ENCODE measurements at places on chromosomes 12 and 14.
A peak's percentile ranks its signal among the peaks of the same experiment; 100 is the strongest.

- DNase-seq = peak; percentile 41
These were observed 11.2 kb downstream of the ESRRB start for GRCh38 chr14:76386944-76387782.

DNA sequence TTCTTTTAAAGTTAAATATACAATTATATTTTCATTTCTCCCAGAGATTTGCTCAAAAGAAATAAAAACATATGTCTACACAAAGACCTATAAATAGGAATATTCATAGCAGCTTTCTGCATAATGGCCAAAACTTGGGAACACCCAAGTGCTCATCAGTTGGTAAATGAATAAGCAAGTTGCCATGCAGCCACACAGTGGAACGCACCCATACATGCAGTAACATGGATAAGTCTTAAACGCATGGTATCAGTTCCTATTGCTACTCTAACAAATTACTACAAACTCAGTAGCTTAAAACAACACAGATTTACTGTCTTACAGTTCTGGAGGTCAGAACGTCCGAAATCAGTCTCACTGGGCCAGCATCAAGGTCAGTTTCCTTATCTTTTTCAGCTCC lies 78.5 kb downstream of the DPF3 start:
- DNase-seq = no peak

DNA sequence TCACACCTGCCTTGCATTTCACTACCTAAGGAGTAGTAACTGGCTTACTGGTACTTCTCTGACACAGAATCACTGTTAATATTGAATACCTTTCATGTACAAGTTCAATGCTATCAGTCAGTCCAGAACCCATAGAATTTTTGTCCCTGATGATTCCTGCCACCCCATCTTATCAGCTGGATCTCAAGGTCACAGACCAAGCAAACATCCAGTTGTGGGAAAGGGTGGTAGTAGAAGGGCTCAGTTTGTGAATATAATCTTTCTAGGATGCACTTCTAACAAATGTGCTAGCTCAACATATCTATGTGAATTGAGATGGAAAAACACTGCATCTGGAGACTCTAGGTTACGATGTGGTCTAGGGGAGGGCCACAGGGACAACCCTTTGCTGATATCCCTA lies 14.1 kb downstream of the PPP1CC start:
- DNase-seq = no peak

- DNase-seq = no peak
These were observed 71.8 kb upstream of the MAX start for GRCh38 chr14:65173973-65174693.

DNA sequence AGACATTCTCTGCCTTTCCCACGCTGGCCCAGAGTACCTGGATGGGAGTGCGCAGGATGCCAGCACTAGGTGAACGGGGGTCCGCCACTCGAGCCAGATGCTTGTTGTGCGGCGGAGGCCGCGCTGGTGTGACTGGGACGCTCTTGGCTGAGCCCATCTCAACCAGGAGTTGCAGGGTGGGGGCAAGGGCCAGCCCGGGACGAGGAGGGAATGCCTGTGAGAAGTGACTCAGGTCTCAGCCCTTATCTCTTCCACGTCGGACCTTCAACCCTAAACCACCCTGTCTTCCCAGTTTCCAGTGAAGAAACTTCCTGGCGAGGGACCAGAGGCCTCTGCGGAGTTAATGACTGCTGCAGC lies 312 bp downstream of the CDCA3 start:
- no peak for DNase-seq

DNA sequence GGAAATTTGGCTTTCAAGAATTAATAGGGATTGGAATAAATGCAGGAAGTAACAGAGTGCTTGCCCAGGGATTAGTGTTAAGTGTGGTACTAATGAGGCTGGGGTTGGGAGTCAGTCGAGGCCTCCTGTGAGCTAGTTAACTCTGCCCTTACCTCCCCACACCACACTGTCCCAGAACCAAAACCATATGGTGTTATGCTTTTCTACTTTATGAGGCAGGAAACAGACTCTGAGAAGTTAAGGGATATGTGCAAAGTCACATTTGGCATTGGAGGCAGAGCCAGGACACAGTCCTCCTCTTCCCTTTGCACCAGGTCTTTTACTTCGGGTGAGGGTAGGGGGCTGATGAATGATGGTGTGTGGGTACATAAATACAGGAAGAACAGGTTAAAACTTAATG lies 41.9 kb downstream of the PELI2 start:
- no peak for DNase-seq

DNA sequence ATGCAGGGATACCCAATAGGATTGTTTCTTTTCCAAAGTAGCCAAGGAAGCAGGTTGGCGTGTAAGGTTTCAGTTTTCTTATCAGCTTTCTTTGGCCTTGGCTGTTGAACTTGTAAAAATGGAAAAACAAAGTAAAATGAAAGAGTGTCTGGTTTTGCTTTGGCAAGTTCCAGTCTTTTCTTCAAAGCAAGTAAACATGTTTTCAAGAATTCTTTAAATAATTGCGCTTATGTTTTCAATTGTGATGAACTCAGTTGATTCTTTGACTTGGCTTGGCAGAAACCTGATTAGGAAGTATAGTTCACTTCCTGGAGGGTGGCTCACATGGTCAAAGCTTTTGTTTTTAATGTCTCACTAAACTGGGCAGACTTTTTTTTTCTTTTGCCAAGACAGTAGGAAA lies 112.2 kb upstream of the USP44 start:
- no peak for DNase-seq

GRCh38 chr14:101876555-101876938 lies 87.8 kb upstream of the DYNC1H1 start:
- DNase-seq = peak; percentile 18

GRCh38 chr14:28375295-28375694 lies 391.3 kb upstream of the FOXG1 start:
- DNase-seq = no peak

DNA sequence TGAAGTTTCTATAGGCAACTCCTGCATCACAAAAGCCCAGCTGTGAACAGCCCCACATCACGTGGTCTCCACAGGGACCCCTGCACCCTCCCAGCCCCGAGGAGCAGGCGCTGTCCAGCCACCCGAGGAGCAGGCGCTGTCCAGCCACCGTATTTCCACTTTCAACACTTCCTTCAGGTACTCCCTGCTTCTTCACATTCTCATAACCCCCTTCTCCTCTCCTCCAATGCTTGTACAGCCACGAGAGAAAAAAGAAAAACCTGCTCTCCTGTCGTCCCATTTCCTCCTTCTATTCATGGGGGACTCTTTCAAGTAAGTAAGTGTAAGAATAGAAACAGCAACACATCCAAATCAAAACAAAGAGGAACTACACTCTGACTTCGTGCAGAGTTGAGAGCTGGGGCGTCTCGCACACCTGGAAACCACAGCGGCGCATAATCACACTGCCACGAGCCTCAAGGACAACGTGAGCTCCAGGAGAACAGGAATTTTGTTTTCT lies 11.9 kb downstream of the CDC42BPB start:
- DNase-seq = no peak

- DNase-seq = no peak
These were observed 166.1 kb upstream of the KITLG start for GRCh38 chr12:88746386-88746785.

DNA sequence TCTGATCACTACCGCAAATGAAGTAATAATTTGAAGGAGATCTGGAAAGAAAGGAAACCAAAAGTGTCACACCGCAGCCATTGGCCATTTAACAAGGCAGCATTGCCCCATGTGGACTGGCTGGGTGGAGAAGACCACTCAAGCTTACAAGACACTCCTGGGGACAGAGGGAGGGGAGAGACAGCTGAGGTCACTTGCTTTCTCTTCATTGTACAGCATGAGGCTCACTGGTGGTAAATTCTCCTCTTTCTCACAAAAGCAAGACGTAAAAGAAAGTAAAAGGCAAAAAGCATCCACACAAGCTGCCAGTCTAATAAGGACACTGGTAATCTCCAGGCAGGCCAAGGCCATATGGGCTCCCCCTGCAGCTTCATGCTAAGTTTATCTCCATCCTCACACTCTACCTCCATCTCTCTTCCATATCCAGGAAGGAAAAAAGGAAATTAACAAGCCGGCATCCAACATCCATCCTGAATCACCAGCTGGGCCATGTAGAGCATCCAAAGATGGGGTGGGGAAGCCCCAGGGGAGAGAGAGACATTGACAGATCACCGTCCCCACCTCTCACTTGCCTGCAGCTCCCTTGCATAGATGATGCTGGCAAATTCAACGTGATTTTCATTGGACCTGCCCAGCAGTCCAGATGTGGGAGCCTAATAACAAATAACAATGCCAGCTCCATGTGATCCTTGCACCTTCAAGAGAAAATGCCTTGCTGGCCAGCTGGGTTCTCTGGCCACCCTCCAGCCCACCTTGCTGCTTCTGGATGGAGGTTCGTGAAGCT lies 100.6 kb downstream of the DPF3 start:
- DNase-seq = no peak

DNA sequence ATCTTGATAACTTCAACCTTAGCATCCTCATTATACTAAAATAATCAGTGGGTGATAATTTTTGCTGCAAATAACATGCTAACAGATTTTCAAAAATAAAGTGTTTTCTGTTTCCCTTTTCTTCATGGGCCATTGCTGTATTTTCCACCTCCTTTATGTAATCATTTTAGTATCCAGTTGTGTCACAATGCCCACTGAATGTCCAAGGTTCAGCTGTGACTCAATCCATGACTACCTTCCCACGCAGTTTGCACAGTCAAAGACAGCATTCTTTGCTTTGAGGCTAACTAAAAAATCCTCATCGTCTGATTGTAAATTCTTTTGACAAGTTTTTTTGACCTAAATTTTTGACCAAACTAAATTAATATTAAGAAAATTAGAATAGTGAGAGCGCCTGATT lies 474.1 kb downstream of the FLRT2 start:
- no peak for DNase-seq

- no peak for DNase-seq
These were observed 26.2 kb downstream of the C2CD5 start for GRCh38 chr12:22518060-22518719.

GRCh38 chr12:120625557-120626419 lies 14.6 kb upstream of the CABP1 start:
- DNase-seq = no peak

- no peak for DNase-seq
These were observed 8.3 kb downstream of the IKZF4 start for GRCh38 chr12:56029166-56029519.

GRCh38 chr12:53217051-53217930 lies 10.2 kb upstream of the ITGB7 start:
- no peak for DNase-seq

DNA sequence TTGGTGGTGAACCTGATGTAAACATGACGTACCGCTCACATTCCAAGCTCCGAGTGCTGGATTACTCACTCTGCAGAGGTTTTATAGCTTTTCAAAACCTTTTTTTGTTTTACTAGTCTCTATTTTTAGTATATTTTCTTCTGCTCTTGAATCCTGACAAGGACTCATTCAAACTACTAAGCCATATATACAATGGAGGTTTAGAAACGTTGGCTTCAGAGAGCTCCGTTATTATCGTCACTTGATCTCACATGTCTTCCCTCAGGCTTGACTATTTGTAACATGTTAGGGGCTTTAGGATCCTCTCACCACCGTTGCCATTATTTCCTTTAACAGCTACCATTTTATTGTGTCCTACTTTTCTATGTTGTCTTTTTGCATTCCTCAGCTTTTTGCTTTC lies 1321.5 kb upstream of the FLRT2 start:
- DNase-seq = no peak

- no peak for DNase-seq
These were observed 265.6 kb upstream of the GARIN6 start for GRCh38 chr12:99381992-99382391.

DNA sequence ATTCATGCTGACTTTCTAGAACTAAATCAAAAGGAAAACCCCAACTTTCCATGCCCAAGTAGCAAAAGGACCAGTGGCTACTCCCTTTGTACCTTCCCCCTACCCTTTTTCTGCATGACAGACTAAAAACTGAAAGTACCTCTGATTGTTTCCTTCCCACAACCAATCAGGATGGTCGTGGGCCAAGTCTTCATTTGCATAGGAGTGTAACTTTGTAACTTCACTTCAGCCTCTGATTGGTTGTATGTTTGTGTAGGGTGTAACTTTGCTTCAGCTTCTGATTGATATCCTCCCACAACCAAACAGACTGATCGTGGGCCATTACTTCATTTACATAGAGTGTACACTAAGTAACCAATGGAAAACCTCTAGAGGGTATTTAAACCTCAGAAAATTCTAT lies 96.5 kb downstream of the DENND5B start:
- DNase-seq = no peak

DNA sequence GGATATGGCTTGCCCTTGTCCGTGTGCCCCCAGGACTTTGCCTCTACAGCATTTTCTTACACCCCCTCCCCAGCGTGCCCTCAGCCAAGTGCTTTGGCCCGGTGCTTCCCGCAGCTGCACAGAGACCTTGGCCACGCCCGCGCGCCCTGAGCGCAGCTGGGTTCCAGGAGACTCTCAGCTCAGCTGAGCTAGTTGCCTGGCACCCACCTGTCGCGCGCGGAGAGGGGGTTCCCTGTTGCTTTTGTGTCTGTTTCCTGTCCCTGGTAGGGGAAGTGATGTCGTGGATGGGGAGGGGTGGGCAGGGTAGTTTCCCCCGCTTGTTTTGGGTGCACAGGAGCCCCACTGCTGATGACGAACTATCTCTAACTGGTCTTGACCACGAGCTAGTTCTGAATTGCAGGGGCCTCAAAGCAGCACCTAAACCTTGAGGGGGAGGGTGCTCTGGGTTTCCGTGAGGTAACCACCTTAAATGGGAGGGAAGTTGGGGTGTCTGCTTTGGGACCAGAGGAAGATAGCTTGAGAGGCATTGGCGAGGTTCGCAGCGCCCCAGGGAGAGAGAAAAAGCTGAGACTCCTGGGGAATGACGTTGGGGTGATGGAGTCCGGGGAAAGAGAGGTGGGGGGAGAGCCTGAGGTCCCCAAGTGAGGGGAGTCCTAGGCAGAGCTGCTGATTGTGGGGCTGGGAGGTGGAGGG lies 1.5 kb downstream of the DIO3 start:
- DNase-seq = no peak

DNA sequence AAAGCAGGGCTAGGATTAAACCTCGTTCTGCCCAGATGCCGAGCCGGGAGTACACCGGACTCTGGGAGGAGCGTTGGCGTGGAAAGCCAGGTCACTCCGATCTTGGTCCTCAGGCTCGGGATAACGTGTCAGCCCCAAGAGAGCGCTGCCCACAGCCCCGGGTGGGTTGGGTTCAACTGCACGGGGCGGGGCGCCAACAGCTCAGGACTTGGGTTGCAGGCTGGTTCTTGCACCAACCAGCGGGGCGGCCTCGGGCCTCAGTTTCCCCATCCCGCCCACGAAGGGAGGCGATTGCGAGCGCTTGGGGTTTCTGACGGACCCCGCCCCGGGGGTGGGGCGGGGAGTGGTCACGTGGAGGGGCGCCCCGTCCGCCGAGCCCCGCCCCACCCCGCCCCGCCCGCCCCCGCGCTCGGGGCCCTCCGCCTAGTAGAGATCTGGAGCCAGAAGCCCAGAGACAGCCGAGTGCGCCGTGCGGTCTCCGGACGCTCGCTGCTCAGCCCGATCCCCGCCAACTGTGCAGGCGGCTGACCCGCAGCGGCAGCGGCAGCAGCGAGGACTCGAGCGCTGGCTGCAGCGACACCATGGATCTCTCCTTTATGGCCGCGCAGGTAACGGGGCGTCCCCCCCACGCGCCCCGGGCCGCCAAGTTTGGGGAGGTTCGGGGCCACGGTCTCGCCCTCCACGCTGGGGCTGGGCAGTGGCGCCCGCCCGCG lies at the start of gene C14orf132:
C14orf132 (plus strand) TSS at position 443 of the 713 bp plus-strand sequence; CDS start at position 582, 139 bp downstream.
- peak; percentile 41 for DNase-seq

- no peak for DNase-seq
These were observed 149.2 kb downstream of the DUSP6 start for GRCh38 chr12:89203144-89203543.

Measured in stimulated activated CD4-positive, alpha-beta T cell treated with anti-CD3 and anti-CD28 coated beads, Interleukin-1b, Interleukin-23, amount 100 ng/mL, for 1 hour (primary cell).